ENCODE measurements at places on chromosomes 2 and 18. TPM values are rescaled to one million over a fixed set of nuclear protein-coding genes. Genes with fewer than 3 reads are reported as not detected.
A peak's percentile ranks its signal among the peaks of the same experiment; 100 is the strongest.

DNA sequence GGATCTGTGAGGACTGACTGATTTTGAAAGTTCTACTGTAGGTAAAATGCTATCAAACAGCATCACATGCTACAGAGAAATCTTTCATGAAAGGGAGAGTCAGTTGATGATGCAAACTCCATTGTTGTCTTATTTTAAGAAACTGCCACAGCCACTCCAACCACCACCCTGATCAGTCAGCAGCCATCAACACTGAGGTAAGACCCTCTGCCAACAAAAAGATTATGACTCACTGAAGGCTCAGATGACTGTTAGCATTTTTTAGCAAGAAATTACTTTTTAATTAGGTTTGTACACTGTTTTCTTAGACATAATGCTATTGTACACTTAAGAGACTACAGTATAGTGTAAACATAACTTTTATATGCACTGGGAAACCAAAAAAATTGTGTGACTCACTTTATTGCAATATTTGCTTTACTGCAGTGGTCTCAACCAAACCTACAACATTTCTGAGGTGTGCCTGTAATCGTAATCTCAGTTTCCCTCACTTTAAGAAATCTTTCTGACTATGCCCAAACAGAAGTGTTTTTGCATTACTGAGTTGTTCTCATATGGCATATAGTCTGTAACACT is 42.8 kb downstream of the METTL8 start:
- no peak overlapping the region for H3K27ac ChIP-seq
- H3K4me3 ChIP-seq, result no peak overlapping the region
- H3K27me3 ChIP-seq, result no peaks in the 10 kb centered on the region
- no peak for DNase-seq

GRCh38 chr2:208466151-208466919 is 59.7 kb downstream of the PTH2R start:
- DNase-seq, result no peak
- H3K36me3 ChIP-seq, result no peaks in the 10 kb centered on the region
- no peak overlapping the region for H3K27ac ChIP-seq
- peaks cover 16% of the 10 kb centered on the region for H3K27me3 ChIP-seq

GRCh38 chr18:34158881-34159690 is 65.6 kb downstream of the NOL4 start:
- peaks cover 14% of the 10 kb centered on the region for H3K27me3 ChIP-seq
- no peak for DNase-seq
- H3K36me3 ChIP-seq, result no peaks in the 10 kb centered on the region
- no peaks in the 10 kb centered on the region for H3K4me1 ChIP-seq
- no peak overlapping the region for H3K27ac ChIP-seq

DNA sequence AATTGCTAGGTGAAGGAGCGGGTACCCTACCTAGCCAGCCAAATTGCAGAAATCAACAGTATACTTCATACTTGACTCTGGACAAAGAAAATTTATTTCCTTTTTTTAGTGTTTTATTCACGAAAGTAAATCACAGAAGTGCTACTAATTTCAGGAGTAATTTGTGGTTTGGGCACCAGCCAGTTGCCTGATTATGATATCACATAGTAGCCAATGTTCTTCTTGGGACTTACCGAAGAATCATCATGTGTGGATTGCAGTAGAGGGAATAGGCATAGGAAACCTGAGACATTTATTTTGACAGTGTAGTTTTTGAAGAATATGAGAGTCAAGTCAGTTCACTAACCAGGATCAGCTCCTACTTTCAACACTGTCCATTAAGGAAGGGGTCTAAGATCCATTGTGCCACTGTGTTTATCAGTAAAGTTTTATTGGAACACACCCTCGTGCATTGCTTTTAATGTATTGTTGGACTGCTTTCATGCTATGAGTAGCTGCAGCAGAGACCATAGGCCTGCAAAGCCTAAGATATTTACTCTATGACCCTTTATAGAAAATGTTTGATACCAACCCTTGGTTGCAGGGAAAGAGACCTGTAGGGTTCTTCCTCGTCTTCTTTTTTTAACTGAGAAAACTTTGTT is 32.1 kb downstream of the TNFRSF11A start:
- H3K4me3 ChIP-seq, result no peak overlapping the region
- H3K4me1 ChIP-seq, result no peaks in the 10 kb centered on the region

GRCh38 chr2:118374974-118375755 is 286.9 kb downstream of the INSIG2 start:
- no peak for DNase-seq
- H3K27me3 ChIP-seq, result peaks cover 5% of the 10 kb centered on the region
- no peaks in the 10 kb centered on the region for H3K4me1 ChIP-seq
- no peak overlapping the region for H3K27ac ChIP-seq

DNA sequence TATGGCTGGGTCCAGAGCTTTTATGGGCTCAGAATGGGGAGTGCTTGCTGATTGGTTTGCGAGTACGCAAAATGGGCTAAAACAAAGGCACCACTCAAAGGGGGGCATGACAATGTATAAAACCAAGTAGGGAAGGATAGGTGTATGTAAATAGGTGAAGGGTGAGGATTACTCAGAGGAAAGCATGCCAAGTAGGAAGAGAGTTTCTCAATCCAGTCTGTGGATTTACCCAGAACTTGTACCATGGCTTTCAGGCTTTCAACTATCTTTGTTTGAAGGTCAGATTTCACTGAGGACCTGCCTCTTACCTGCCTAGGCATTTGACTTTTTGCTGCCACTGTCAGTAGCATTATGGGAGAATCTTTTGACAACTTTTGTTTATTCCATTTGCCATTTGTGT is 92.3 kb downstream of the RAB3GAP1 start:
- H3K4me1 ChIP-seq, result no peaks in the 10 kb centered on the region
- peaks cover 70% of the 10 kb centered on the region for H3K36me3 ChIP-seq
- no peaks in the 10 kb centered on the region for H3K27me3 ChIP-seq

DNA sequence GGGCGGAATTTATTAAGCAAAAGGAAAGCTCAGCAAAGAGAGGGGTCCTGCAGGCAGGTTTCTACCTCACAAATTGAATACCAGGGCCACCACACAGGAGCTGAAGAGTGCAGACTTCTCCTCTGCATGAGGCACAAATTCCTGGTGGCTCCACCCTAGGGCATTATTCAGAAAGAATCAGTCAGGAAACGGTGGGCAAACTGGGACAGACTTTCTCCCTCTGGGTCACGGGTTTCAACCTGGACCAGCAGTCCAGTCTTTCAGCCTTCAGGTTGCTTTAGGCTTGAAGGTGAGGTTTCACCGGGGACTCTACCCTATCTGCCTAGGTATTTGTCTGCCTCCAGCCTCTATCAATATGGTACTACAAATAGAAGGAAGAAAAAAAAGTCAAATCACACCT is 41.8 kb downstream of the ACSL3 start:
- H3K27me3 ChIP-seq, result no peaks in the 10 kb centered on the region
- DNase-seq, result no peak
- peaks cover 11% of the 10 kb centered on the region for H3K36me3 ChIP-seq
- H3K4me1 ChIP-seq, result peaks cover 12% of the 10 kb centered on the region

- no peaks in the 10 kb centered on the region for H3K27me3 ChIP-seq
- DNase-seq, result no peak
- H3K36me3 ChIP-seq, result peaks cover 41% of the 10 kb centered on the region
- peak overlapping the region; percentile 98 for H3K4me3 ChIP-seq
- H3K4me1 ChIP-seq, result peaks cover 80% of the 10 kb centered on the region
Measured at GRCh38 chr2:174595891-174596397, 1.7 kb downstream of the WIPF1 start.

- peaks cover 6% of the 10 kb centered on the region for H3K4me1 ChIP-seq
- no peak overlapping the region for H3K4me3 ChIP-seq
- DNase-seq, result no peak
- H3K27ac ChIP-seq, result no peak overlapping the region
- H3K36me3 ChIP-seq, result peaks cover 5% of the 10 kb centered on the region
Measured at GRCh38 chr2:181036445-181036844, 56.0 kb downstream of the UBE2E3 start.

DNA sequence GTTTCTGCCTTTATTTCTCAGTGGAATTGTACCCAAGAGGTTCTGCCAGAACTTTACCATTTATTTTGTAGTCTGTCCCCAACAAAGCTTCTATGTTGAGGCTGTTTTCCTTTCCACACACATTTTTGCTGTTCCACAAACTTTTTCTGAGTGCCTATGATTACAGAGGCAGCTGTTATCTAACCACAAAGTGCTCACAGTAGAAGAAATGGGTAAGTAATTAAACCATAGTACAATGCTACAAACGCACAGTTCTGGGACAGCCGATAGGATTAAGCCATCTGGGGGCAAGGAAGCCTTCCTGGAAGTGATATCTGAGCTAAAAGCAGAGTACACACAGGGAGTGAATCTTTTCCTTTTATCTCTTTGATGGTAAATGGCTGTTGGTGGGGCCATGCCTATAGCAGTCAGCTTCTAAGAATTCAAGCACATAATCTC is 3.9 kb upstream of the MGAT4A start:
- no peak overlapping the region for H3K27ac ChIP-seq
- H3K36me3 ChIP-seq, result no peaks in the 10 kb centered on the region
- DNase-seq, result no peak
- H3K4me1 ChIP-seq, result peaks cover 29% of the 10 kb centered on the region
- no peaks in the 10 kb centered on the region for H3K27me3 ChIP-seq

DNA sequence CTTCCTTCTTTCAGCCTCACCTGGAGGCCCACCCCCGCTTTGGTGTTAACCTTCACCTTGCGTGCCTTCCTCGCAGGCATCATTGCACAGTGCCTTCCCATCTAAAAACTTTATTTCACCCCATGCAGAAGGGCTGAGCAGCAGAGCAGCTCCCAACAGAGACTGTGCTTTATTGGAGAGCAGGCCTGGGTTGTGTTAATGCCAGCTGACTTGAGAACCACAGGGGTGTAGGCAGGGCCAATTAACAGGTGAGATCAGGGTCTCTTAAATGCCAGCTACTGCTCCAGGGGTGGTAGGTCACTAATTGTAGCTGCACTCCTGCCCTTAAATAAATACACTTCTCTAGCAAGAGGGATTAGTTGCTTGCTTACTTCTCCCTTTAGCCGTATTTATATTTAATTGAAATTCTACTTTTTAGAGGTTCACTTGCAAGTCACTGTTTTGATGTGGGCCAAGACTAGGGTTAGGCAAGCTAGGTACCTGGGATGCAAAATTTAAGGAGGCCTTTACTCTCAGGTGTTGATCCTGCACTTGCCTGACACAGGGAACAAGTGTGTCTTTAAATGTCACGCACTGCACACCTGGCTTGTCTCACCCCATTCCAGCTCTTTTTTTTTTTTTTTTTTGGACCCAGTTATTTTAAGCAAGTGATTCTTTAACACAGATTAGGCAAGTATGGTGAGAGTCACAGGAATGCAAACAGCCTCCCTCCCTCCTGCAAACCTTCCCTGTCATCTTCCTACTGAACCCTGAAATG is 54.5 kb downstream of the LYPD1 start:
- H3K4me3 ChIP-seq, result no peak overlapping the region
- no peaks in the 10 kb centered on the region for H3K27me3 ChIP-seq
- no peak for DNase-seq
- no peak overlapping the region for H3K27ac ChIP-seq

GRCh38 chr18:48002933-48003365 is 72.5 kb upstream of the SMAD2 start:
- H3K4me3 ChIP-seq, result no peak overlapping the region
- H3K27me3 ChIP-seq, result peaks cover 21% of the 10 kb centered on the region
- DNase-seq, result no peak
- no peaks in the 10 kb centered on the region for H3K36me3 ChIP-seq

DNA sequence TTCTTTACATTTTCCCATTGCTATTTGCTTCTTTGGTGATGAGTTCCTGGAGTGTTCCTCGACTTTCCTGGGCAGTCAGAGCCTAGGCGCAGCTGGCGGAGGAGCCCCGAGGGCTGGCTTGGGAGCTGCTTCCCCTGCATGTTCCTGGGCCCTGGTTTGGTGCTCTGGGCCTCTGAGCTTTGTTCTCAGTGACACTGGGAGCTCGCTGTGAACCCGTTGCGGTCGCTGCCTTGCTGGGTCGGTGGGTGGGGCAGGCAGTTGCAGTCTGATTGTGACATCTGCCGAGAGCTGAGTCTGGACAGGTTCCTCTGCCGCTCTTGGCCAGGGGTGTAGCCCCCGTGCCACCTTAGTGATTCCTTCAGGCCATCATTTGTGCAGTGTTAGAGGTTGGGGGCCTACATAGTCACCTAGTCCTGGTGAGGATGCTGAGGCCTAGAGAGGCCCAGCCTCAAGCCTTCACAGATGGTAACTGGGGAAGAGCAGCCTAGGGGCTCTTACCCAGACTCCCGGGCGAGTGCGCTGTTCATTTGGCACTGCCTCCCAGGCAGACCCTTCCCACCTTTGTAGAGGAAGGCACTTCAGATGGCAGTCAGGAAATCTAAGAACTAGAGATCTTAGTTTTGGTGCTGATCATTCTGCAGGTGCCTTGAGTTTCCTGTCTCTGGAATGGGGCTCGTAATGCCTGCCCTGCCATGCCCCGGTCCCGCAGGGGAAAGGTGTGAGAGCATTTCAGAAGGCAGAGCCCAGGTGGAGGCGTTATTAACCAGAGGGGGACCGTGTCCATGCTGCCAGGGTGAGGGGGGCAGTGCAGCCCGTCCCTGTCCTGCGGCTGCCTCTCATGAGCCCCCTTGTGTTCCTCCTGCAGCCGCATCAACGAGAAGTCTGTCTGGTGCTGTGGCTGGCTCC is 8.4 kb downstream of the ASB1 start:
- DNase-seq, result no peak
- H3K27me3 ChIP-seq, result no peaks in the 10 kb centered on the region
- peaks cover 81% of the 10 kb centered on the region for H3K36me3 ChIP-seq
- H3K27ac ChIP-seq, result no peak overlapping the region

DNA sequence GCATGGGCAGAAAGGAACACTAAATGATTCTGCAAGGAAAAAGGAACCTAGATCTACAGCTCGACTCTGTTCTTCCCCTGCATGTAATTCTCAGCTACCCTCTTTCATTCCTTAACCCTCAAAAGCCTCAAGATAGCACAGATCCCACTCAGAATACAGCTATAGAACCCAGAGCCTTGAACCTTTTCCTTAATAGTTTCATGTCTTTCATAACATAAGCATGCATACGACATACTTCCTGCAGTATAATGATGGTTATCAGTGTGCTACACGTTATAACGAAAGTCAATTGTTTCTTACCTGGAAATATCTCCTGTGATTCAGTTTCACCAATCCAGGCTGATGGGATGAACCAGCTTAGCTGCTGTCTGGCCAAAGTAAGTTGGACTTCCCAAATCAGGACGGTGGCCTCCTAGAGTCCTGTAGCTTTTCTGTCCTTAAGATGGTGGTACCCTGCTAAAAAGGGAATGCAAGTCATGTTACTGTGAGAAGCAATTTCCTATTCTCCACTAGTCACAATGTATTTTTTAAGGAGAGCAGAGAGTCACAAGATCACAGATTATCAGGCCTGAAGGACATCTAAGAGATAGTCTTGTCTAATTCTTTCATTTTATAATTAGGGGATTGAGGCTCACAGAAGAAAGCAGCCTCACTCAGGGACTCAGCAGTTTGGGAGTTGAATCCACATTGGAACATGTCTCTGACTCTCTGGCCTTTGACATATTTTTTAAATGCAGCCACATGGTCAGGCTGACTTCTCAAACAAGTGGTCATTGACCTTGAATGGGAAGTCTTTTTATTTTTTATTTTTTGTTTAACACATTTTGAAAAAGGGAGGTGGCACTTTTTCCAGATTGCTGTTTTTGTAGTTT is 41.8 kb downstream of the CYRIA start:
- H3K36me3 ChIP-seq, result peaks cover 64% of the 10 kb centered on the region
- peaks cover 92% of the 10 kb centered on the region for H3K4me1 ChIP-seq
- peak overlapping the region; percentile 94 for H3K27ac ChIP-seq
- peak overlapping the region; percentile 42 for H3K4me3 ChIP-seq
- no peak for DNase-seq

- no peaks in the 10 kb centered on the region for H3K27me3 ChIP-seq
- H3K27ac ChIP-seq, result no peak overlapping the region
- no peak overlapping the region for H3K4me3 ChIP-seq
- peaks cover 30% of the 10 kb centered on the region for H3K4me1 ChIP-seq
Measured at GRCh38 chr18:13485604-13486003, 240.8 kb downstream of the FAM210A start.

MATN3 gene
- not detected for total RNA-seq

KCNG2 gene
- total RNA-seq, result not detected

BBS5 gene
- total RNA-seq, result 2.8 TPM

MCEE gene
- 11.1 TPM for total RNA-seq

Measured in activated B cell treated with CpG ODN at 0.5 μM for 24 hours (primary cell).